CD4-positive, alpha-beta T cell treated with Interleukin-21 for 1 hour (primary cell): ENCODE measurements at places on chromosomes 13 and 19.

DNA sequence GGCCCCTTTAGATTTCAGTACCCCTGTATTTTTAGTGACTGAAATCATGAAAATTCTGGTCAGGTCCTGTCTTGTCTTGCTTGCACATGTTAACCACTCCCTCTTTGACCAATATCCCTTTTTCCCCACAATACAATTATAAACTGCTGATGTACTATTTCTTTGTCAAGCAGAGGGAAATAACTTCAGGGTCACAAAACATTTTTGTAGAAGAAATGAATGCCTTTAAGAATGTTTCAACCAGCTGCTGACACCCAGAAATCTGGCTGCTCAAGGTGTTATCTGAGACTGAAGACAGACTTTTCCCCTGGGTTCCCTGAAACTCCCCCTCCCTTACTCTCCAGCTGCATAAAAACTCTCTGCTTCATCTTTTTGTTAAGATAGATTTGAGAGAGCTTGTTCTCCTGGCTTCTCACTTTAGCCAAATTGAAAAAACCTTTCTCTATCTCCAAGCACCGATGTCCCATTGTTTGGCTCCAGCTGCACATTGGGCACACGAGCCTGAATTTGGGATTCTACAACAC lies 18.4 kb upstream of the ACOD1 start:
- DNase-seq = no peak

- DNase-seq = peak; percentile 64
Measured at GRCh38 chr19:51439021-51439465, 19.2 kb downstream of the SIGLEC8 start.

- DNase-seq = no peak
Measured at GRCh38 chr19:49950956-49951526, 9.9 kb downstream of the SIGLEC11 start.

DNA sequence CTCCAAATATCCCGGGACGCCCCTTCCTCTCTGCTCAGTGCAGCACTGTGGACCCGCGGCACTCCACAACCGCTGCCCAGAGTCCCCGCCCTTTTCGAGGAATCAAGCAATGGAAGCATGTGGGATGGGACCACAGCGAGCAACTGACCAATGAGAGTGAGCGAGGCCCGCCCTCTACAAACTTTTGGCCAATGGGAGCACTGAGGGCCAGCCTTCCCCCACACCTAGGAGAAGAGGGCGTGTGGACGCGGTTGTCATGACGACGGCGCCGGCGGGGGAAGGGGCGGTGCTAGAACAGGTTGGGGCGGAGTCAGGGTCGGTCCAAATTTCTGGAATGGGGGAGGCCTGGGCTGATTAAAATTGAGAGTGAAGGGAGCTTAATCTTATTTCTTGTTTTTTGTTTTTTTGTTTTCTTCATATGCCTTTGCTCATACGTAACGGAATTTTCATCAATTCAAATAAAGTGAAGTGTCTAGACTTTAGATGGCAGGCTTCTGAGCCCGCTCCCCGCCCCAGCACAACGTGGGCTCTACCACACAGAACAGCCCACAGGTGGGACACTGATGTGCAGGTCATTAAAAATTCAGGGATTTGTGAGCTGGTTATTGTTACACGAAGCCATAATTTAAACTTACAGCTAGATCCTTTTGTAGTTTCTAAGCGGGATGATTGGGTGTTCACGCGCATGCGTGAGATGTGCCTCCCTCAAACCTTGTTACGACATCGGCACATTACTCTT lies at the start of gene DNAAF3:
Gene DNAAF3 (minus strand): TSS at position 84 of the 739 bp plus-strand sequence. CDS start 200 bp downstream, outside the sequence.
- DNase-seq = peak; percentile 81

GRCh38 chr19:54518844-54519243 lies 16.2 kb downstream of the LAIR2 start:
- DNase-seq = no peak

DNA sequence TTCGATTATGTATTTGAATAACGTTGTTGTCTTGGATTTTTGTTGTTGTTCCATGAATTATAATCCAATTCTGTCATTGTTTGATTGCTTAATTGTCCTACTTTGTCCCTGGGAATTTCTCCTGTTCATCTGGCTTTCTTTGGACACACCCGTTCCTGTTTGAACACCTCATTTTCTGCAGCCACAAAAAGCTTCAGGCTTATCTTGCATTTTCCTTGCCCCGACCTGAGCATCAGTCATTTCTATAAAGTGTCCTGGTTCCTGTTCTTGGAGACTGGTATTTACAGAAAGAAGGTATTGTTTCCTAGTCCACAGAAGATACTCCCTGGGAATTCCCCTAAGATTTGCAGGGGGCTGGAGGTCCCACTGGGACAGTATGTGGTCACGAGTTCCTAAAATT lies 731.8 kb upstream of the ARGLU1 start:
- DNase-seq = no peak

GRCh38 chr13:106440866-106441265 lies 94.6 kb downstream of the EFNB2 start:
- DNase-seq = no peak

GRCh38 chr19:23098286-23098685 lies 18.5 kb upstream of the ZNF730 start:
- DNase-seq = no peak

- no peak for DNase-seq
Measured at GRCh38 chr19:28868836-28869235, 344.1 kb downstream of the UQCRFS1 start.

DNA sequence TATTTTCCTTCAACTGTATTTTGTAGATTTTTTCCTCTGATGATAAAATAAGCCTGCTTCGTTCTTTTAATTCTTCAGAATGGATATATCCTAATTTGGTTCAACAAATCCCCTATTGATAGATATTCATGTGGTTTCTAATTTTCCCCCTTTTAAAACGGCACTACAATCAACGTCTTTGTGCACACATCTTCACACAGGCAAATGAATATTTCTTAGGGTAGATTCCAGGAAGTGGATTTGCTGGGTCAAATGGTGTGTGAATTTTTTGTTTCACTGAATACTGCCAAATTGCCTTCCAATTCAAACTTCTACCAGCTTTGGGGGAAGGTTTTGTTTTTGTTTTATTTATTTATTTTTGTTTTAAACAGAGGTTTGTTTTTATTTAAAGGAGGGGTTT lies 287.2 kb downstream of the FOXO1 start:
- DNase-seq = no peak

DNA sequence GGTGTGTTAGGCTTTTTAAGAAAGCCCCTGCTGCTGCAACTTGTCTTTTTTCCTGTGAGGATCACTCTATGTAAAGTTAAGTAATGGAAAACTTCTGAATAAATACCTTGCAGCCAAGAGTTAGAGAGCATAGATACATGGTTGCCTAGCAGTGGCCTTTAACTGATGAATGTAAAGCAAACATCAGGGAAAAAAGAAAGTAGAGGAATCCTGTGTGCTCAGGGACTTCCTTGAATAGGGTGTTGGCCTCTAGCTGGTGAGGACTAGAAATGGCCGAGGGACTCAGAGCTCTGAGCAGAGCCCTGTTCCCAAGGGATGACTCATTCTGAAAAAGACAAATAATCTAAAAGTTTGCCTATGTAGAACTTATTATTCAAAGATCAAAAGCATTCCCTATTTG lies 135.7 kb downstream of the MIPEP start:
- no peak for DNase-seq
